Stimulated activated CD8-positive, alpha-beta memory T cell treated with anti-CD3 and anti-CD28 coated beads, Interleukin-7, amount 100 ng/mL, for 24 hours (primary cell): ENCODE measurements at places on chromosomes 1 and 21.

GRCh38 chr1:168640836-168641235 is 64.4 kb downstream of the XCL1 start:
- no peak for DNase-seq

- no peak for DNase-seq
These were observed 25.2 kb downstream of the FHAD1 start for GRCh38 chr1:15272009-15272781.

GRCh38 chr21:18443085-18443484 is 39.5 kb upstream of the TMPRSS15 start:
- no peak for DNase-seq

DNA sequence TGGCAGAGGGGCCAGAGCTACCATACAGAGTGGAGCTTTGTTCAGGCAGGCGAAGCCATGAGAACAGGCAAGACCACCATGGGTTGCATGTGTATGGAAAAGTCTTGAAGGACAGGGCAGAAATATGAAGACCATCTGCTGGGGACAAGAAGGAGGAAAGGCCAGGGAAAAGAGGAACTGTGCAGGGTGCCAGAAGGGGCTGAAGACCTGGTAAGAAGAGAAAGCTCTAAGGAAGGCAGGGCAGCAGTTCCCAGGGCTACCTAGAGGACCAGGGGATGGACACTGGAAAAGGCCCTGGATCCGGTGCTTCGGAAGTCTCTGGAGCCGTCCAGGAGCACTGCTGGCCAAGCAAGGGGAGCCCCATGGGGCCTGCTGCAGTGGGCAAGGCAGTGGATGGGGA is 43.4 kb downstream of the PKP1 start:
- DNase-seq: no peak

- no peak for DNase-seq
These were observed 37.3 kb upstream of the IL10 start for GRCh38 chr1:206809504-206810084.

- DNase-seq: no peak
These were observed 1150.5 kb upstream of the TMPRSS15 start for GRCh38 chr21:19553919-19554615.

- DNase-seq: no peak
These were observed 459.6 kb downstream of the PTPRC start for GRCh38 chr1:199098468-199098867.

DNA sequence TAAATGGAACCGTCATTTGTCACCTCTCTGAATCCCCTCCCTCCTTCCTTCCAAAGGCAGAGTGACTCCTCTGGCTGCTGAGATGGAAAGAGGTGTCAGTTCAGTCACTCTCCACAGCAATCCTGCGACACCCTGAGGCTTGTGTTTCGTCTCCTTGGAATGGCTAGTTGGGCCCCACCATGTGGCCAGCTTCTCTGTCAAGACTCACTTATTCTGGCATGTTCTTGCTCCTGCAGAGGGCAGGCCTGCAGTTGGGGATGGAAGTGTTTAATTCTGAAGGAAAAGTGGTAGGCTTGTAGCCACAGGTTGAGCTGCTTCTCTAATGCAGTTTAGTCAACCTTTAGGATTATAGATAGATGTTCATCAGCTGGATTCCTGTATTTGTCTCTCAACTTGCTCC is 149.6 kb downstream of the LMO4 start:
- no peak for DNase-seq

GRCh38 chr1:96292141-96292540 is 429.4 kb upstream of the PTBP2 start:
- DNase-seq: no peak

DNA sequence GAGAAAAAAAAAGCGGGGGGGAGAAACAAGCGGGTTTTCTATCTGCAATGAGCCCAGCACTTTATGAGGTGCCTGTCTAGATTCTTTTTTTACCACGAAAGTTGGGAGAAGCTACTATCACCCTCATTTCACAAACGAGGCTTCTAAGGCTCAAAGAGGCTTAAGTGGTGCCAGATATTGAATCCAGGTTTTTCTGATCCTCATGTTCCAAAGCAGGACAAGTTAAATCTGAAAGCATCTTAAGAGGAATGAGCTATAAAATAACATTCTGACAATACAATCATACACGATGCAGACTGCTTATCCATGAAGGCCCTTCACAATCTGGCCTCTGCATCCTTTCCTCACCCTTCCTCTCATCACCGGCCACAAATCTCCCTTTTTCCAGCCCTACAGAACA is 549.1 kb downstream of the SMYD3 start:
- no peak for DNase-seq

- DNase-seq: no peak
These were observed 628.0 kb downstream of the SMYD3 start for GRCh38 chr1:245879091-245879490.

DNA sequence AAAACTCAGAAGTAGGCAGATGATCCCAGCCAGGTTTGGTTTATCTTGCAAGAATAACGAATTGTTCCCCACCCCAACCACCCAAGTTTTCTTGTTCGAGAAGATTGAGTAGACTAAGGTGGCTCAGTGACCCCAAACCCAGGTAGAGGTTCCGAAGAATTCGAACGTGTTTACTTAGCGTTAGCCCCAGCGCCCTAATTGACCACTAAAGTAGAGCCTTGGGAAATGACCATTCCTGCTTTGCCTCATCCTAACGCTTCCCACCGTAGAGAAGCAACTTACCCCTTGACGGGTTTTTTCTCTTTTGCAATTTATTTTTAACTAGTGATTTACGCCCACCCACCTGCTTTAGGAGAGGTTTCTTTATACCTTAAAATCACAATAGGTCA is 870 bp downstream of the FBXO28 start:
- no peak for DNase-seq

GRCh38 chr1:31038360-31038759 is 27.2 kb downstream of the PUM1 start:
- DNase-seq: no peak
